AG08395 (cell line): ENCODE measurements at places on chromosomes 12 and 14.

DNA sequence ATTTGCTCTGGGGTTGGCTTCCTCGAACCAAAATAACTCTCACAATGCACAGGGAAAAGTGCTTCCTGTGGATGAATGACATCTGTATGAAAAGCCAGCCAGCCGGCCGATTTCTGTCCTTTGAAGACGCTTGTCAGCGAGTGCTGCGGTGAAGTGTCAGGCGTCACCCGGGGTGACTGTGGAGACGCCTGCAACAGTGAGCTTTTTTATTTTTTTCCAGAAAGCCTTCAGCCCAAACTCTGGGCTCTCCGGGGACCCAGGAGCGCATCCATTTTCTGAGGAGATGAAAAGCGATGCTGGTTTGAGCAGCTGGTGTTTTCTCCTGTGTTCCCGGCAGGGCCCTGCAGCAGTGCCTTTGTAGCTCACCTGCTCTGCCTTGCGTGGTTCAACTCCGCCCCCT, 147.9 kb upstream of the MYL2 start:
- DNase-seq = no peak

DNA sequence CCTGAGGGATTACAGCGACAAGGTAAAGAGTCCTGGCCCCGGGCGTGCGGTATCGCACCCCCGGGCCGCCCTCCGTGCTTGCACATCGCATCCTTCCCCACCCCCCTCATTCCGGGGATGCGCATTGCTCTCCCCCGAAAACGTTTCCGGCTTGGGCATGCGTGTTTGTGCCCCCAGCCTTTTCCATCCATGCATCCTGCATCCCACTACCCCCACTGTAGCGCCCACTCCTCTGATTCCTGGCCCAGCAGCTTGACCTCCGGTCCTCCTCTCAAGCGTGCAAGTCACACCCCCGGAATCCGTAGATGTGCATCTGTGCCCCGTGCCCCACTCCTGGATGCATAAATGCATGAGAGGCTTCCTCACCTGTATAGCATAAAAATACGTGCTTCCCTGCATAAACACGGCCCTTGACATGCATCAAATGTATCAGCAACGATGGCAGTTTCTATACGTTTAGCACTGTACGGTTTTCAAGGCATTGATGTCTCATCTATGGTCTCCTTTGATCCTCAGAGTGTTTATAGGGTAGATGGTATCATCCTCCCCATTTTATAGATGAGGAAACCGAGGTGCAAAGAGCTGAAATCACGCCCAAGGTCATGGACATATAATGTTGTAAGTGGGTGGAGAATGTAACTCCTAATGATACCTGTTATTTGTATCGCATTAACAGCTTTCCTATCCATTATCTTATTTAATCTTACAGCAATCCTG, 484 bp downstream of the RIC8B start:
- peak; percentile 28 for DNase-seq

GRCh38 chr14:95425369-95426115, 90.9 kb downstream of the SYNE3 start:
- DNase-seq = no peak

GRCh38 chr14:77508249-77508648, 9.6 kb upstream of the ISM2 start:
- no peak for DNase-seq

DNA sequence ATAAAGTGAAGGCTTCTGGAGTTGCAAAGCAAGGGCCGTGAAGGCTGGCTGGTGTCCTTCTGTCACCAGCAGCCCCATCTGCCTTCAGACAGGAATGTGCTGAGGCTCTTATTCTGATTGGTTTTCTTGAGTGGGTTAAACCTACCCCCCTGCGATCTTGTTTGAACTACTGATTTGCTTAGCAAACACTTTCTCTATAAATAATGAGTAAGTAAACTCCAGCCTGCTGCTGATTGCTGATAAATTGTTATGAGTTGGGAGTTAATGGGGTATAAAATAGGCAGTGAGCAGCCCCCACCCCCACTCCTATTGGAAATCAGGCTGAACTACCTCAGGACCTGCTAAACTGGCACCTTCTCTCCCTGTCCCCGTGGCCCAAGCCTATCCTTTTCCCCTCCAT, 146.1 kb upstream of the NOS1 start:
- no peak for DNase-seq

- DNase-seq = peak; percentile 16
Observed at GRCh38 chr12:102300824-102301461, 103.3 kb upstream of the PMCH start.

DNA sequence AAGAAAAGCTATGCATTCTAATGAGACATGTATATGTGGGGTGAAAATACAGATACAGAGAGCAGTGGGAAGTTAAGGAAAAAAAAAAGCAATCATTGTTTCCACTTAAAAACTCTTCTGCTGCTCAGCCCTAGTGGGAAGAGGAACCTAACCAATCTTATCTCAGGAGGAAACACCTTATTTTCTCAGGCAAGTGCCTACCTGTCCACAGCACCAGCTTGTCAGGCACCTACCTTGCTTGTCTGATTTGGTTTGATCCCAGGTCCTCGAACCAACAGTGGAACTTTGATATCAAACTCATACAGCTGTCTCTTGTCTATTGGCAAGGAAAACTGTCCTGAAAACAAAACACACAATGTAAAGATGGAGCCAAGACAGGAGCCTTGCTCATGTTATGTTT, 22.4 kb downstream of the GNS start:
- DNase-seq = no peak

DNA sequence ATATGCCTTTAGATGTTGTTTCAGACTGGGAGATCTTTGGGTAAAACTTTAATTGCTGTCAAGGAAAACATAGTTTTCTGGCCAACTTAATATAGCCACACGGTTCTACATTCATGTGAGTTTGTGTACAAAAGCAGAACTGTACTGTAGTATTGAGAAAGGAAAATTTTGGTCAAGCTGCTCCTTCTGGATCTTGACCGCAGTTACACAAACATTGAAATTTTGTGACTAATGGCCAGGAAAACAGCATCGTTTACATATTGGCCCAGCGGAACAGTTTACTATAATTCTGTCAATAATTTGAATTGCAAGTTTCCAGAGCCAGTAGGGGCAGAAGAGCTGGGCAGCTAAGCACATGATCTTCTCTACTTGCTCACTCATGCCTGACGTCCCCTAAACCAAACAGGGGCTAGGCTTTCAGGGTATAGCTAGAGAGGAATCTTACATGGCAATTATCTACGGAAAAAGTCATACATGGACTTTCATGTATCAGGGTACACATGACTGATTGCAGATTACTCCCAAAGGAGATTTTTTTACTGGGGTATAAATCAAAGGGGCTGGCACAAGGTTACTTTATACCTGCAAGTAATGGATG, 11.4 kb upstream of the ART4 start:
- DNase-seq = peak; percentile 32

DNA sequence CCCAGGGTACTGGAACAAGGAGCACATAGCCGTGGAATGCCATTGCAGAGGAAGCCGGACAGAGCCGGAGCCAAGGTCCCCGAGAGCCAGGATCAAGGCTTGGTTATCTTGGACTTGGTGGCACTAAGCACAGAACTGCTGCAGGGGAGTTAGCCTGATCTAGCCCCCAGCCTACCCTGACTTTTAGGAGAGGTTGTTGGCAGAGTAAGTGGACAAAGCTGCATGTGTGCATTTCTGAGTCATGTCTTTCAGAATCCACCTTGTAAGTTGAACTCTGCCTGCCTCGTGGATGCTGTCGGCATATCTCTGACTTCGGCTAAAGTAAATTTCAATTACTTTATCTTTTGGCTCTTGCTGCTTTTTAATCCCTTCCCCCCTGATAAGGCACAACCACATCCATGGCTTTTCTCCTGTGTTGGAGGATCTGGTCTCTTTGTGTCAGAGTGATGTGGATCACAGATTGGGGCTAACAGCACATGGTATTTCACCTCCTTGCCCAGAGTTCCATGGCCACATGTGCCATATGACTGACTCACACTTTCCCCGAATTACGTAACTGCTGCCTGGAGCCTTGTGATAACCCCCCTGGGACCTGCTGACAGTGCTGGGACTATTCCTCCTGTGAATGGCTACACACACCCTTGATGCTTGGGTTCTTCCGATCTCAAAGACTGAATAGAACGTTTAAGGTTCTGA, 240.3 kb downstream of the EMP1 start:
- peak; percentile 72 for DNase-seq

DNA sequence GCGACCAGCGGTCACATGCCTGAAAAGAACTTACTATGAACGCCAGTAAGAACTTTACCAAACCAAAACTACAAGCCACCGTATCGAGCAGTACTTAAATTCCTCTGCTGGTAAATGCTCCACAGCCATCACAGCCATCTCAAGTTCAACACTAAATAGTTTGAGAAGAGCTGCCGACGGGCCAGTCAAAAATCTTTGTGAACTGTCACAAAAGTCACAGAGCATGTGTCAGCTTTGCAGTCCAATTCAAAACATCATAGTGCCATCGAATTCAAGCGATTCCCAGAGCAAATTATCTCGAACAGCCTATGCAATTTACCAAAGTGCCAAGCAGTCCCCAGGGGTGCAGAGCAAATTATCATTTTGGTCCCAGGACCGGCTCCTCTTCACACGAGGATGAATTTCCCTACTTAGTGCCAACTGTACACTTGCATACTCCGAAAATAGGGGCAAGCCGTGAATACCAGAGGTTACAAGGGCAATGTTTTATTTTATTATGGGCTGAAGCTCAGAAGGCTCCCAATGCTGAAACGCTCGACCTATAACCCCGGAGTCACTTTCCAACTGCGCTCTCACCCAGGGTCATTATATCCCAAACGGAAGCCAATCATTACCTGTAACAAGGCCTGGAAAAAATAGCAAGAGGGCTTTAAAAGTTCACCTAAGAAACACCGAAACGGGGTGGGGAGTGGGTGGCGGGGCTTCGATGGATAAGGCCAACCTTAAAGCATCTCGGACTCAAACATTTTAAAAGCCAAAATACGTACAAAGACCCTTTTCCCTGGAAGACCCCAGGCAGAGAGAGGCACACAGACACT, 1.1 kb downstream of the LRP6 start:
- DNase-seq = peak; percentile 27

DNA sequence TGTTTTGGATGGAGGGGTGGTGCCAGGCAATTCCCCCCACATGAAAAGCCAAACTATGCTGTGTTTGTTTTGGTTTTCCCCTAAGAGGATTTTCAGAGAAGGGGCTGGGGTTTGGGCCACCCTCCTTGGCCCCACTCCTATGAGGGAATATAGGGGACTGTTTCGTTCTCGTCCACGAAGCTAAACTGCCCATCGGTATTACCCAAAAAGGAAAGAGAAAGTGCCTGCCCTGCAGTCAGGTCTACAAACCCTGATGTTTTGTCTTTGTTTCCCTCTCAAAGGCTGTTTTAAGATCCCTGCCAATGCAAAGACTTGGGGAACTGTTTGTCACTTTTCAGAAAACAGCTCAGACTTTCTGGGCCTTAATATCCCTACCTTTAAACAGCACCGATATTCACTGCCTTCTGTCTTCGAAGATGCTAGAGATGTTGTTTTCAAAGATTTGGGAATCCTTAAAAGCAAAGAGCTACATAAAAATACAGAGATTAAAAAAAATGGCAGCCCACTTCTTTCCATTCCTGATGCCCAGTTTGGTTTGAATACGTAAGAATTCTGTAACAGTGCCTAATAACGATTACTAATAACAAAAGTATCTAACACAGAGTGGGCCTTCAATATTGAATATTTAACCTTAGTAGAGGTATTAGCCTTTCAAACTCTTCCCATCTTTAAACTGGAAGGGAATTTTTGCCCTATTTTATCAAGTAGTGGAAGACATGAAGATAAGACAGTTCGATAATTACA, 518.4 kb downstream of the MED13L start:
- no peak for DNase-seq

GRCh38 chr12:64029013-64029857, 184.7 kb downstream of the SRGAP1 start:
- DNase-seq = peak; percentile 85

DNA sequence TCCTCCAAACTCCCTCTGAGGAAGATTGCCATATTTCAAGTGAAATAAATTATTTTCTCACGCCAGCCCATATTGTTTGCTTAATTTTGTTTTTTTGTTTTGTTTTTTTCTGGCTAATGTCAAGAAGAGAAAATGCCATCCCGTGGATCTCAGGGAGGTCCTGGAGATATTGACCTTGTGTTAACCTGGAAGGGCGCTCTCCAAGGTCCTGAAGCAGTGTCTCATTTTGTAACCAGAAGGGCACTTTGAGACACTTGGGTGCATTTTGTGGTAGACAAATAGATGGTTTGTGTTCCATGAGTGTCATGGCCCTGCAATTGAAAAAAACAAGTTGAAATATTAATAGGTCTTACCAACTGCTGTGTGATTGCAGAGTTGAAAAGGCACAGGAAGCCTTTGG, 268.9 kb downstream of the SUDS3 start:
- no peak for DNase-seq

- DNase-seq = no peak
Observed at GRCh38 chr14:88040146-88040545, 35.2 kb downstream of the GPR65 start.

- DNase-seq = peak; percentile 47
Observed at GRCh38 chr12:100128512-100128908, 14.2 kb downstream of the BLTP3B start.

DNA sequence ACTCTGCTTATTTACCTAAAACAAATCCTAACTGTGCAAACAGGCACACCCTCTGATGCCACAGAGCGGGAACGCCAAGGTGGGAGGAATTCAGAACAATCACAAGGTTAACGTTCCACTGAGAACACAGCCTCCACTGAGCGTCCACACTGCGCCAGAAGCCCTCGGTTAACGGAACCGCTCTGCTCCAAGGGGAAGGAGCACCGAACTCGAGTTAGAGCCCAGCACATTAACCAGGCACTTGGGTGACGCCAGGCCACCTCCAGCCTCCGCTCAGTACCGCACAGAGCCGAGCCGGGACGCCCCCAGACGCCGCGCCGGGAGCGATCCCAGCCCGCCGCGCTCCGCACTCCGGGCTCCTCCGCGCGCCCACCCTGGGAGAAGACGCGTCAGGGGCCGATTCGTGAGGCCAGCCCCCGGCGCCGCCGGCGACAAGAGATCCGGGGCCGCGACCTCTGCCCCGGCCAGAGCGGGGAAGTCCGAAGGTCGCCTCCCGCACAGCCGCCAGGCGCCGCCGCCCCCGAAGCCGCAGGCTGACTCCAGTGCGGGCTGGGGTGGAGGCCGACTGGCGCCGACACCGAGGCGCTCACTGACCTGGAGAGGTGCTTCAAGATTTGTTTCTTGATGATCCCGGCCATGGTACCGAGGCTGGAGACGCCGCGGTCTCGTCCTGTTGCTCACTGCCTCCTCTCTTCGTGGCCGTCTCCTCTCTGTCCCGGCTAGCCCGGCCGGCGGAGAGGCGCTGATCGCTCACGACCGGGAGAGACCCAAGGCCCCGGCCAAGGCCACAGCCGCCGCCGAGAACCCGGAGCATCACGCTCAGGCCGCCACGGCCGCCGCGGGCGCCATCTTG, 450 bp downstream of the BLTP3B start:
- DNase-seq = no peak
